Stimulated activated CD8-positive, alpha-beta memory T cell treated with anti-CD3 and anti-CD28 coated beads, Interleukin-7, amount 100 ng/mL, for 48 hours (primary cell): ENCODE measurements at places on chromosomes 6 and 20.

- no peak for DNase-seq
Observed at GRCh38 chr20:8932192-8933165, 136.4 kb upstream of the PLCB4 start.

GRCh38 chr6:33630014-33630413, 8.9 kb downstream of the ITPR3 start:
- DNase-seq, result no peak

GRCh38 chr20:19370076-19371075, 157.9 kb downstream of the SLC24A3 start:
- no peak for DNase-seq

DNA sequence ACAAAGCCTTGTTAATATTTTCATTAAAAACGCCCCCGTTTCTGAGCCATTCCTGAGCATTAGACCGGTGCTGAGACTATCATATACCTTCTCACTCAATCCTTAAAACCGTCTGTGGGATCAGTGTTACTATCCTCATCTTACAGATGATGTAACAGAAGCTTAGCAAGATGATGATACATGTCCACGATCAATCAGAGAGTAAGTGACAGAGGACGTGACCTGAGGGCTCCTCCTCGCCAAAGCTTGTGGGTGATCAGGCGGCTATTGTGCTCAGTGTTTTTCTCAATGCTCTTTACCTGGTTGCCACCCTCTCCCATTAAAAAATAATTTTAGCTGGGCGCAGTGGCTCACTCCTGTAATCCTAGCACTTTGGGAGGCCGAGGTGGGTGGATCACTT, 113.1 kb downstream of the MTHFD1L start:
- no peak for DNase-seq

- no peak for DNase-seq
Observed at GRCh38 chr20:53355790-53356189, 237.8 kb downstream of the ZNF217 start.

DNA sequence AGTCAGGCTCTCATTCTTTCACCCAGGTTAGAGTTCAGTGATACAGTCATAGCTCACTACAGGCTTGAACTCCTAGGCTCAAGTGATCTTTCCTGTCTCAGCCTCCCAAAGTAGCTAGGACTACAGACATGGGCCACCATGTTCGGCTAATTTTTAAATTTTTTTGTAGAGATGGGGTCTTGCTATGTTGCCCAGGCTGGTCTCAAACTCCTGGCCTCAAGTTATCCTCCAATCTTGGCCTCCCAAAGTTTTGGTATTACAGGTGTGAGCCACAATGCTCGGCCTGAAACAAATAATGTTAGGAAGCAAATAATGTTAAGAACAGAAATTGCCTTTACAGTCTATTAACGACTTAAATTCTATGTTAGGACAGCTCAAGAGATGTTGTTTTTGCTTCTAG, 1.8 kb upstream of the UBR2 start:
- DNase-seq, result no peak

GRCh38 chr6:13766201-13766634, 48.1 kb downstream of the MCUR1 start:
- no peak for DNase-seq

DNA sequence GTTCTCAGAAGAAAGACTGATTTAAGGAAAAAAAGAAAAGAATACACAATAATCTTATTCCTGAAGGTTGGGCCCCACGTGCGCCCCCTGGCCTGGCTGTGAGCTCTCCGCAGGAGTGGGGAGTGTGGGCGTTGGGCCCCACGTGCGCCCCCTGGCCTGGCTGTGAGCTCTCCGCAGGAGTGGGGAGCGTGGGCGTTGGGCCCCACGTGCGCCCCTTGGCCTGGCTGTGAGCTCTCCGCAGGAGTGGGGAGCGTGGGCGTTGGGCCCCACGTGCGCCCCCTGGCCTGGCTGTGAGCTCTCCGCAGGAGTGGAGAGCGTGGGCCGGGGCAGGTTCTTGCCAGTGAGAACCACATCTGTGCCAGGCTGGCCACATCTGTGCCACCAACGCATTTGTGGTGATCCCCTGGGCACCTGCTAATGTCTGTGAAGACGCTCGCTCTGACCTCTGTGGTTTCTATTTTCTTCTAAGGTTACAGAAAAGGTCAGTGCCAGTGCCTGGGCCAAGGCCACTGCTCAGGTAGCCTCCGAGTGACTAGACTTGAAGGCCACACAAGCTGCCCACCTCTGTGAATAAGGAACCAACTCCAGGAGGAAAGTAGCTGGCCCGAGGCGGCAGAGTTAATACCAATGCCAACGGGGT, 41.0 kb downstream of the WDR27 start:
- no peak for DNase-seq

DNA sequence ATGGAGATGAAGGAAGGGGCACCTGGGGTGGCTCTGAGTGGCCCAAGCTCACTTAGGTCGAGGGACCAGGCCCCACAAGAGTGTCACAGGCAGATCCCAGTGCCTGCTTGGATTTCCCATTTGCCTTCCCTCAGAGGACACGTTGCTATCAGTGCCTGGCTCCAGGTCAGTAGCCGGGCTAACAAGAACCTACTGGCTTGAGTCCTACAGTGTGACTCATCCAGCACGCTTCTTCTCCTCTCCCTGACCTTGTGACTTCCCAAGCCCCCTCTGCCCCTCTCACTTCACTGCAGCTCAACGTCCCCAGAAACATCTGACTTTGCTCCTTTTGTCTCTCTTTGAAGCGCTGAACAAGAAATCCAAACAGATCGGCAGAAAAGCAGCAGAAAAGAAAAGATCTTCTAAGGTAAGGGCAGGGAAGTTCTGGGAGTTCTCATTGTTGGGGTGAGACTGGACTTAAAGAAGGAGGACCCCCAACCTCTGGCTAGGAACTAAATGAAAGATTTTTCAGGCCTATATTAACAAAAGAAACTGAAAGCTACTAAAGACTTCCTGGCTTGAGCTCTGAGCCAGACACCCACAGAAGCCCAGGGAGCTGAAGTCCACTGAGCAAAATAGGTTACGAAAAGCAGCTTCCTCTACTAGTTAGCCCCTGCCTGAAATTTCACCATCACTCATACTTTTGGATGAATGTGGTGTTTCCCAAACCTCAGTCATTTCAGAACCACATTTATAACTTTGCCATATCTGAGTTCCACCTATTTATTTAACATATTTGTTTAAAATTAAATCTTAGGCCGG, 21.5 kb downstream of the ASIP start:
- no peak for DNase-seq

GRCh38 chr6:23413327-23414050, 712.5 kb upstream of the NRSN1 start:
- no peak for DNase-seq

DNA sequence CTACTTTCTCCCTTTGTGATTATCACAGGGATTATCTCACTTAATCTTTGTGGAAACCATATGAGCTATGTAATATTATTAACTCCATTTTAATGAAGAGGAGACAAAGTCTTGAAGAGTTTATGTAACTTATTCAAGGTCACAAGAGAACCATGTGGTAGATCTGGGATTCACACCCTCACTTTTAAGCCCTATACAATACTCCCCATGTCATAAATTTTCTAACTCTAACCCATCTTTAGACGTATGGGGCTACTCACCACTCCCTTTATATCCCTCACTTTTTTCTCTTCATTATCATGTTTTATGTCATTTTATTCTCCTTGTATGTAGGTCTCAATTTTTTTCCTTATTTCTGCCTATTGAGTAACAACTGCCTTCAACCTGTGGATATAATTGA, 126.4 kb upstream of the AHI1 start:
- no peak for DNase-seq
